T-helper 2 cell treated with Interferon-gamma antibody and Interleukin-4, amounts not matched to agents 5 μg/mL and 100 μg/mL, for 36 hours (primary cell): ENCODE measurements at places on chromosomes 7 and 10.

- peak; percentile 71 for DNase-seq
Observed at GRCh38 chr10:97543025-97543546, 29.5 kb upstream of the ANKRD2 start.

DNA sequence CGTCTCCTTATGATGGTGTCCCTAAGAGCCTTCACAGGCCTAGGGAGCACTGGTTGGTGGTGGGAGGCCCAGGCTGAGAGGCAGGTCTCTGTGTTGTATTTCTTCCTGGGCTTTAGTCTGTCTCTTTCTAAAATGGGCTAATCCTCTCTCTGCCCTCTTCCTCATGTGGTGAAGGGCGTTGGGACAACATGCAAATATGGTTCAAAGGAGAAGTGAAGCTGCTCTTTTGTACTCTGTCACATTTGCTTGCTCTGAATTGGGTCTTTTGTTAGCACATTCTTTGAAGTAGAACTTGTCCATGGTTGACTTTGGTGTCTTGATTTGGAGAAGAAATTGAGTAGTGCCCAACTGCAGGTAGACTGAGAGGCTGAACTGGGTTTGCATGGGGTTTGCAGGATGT lies 814 bp downstream of the HK1 start:
- no peak for DNase-seq

DNA sequence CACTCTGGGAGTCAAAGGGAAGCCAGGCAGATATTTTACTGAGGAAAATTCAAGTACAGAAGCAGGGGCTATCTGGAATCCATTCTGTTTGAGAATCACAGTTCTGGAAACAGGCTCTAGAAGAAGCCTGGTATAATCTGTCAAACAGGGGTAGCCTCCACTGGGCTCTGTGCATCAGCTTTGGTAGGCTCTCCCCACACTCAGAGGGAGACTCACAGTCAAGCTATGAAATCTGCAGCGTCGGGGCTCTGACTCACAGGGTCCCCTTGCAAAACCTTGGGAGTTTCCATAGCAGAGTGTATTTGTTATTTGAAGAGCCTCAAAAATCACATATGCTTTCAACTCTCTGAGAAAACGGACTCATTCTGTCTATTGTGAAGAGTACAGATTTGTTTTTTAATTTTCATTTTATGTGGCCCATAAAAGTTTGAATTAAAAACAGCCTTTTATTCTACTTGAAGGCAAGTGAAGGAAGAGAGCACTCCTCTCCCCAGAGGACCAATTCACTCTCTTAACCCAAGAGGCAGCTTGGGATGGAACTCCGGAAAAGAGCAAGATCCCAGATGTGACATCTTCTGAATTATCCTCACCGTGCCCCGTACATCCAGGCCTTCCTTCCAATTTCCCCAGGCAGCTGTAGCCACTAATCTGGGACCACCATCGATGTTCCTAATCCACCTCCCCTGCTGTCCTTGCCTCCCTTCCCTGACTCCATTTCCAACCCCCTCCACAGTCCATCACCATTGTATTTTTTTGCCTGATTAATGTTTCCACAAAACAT lies 590.9 kb upstream of the MGMT start:
- no peak for DNase-seq

DNA sequence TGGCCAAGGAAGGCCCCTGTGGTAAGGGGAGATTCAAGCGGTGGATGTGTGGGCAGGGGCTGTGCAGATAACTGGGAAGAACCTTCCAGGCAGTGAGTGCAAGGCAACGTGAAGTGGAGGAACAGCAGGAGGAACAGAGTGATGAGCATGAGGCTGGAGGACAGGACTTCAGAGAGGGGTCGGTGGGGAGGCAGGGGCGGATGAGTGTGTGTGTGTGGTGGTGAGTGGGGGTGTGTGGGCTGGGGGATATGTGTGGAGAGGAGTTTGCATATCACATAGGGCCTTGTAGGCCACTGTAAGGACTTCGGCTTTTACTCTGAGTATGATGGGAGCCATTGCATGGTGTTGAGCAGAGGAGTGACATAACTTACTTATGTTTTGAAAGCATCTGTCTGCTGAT lies 73.8 kb downstream of the SYPL1 start:
- no peak for DNase-seq

DNA sequence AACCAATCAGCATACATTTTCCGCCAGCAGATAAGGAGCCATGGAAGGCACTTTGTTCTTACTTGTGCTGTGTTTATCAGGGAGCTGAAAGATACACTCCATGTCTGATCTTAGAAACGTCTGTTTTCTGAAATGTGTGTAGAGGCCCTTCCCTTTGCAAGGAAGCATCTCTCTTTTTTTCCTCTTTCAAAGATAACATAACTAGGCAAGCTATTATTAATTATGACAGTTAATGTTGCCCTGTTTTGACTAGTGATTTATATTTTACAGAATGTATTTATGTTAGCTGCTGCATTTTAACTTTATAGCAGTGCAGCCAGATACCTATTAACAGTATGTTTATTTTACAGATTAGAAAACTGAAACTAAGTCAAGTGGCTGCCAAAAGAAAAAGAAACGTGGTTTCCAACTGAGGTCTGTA lies 683.2 kb upstream of the IGFBP3 start:
- no peak for DNase-seq

- DNase-seq: no peak
Observed at GRCh38 chr7:155653803-155654202, 9.3 kb downstream of the RBM33 start.

- DNase-seq: peak; percentile 45
Observed at GRCh38 chr7:42876182-42877068, 35.4 kb downstream of the C7orf25 start.
